ENCODE measurements at places on chromosomes 11 and 22.

- no peak for DNase-seq
Measured at GRCh38 chr11:128828350-128828749, 38.7 kb downstream of the KCNJ1 start.

DNA sequence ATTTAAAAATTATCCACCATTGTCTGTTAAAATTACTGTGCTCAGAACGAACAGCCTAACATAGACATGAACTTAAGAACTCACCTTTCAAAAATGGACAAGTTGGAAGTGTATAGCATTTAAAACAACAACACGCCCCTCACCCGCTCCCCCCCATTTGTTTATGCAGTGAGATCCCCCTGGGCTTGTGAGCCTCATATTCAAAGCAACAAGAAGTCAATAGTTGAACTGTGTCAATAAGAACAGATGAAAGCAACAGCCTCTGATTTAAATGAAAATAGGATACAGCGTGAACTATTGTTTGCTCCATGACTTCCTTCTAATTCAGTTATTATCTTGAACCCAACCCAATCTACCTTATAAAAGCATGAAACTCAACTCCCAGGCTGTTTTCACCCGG lies 314.2 kb downstream of the BLID start:
- no peak for DNase-seq

- DNase-seq, result no peak
Measured at GRCh38 chr11:88398791-88399570, 61.4 kb upstream of the CTSC start.

- no peak for DNase-seq
Measured at GRCh38 chr11:126808836-126809235, 191.7 kb downstream of the KIRREL3 start.

DNA sequence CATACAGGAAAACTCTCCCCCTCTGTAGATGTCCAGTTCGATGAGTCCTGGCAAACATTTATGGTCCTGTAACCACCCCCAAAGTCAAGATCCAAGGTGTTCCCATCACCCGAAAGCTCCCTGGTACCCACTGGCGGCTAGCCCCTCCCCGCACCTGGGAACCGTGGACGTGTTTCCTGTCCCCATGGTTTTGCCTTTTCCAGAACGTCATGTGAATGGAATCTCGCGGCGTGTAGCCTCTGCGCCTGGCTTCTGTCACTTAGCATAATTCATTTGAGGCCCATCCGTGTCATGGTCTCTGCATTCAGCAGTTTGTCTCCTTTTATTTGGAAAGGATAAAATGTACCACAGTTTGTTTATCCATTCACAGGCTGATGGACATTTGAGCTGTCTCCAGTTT lies 106.3 kb downstream of the KCNQ1 start:
- no peak for DNase-seq

DNA sequence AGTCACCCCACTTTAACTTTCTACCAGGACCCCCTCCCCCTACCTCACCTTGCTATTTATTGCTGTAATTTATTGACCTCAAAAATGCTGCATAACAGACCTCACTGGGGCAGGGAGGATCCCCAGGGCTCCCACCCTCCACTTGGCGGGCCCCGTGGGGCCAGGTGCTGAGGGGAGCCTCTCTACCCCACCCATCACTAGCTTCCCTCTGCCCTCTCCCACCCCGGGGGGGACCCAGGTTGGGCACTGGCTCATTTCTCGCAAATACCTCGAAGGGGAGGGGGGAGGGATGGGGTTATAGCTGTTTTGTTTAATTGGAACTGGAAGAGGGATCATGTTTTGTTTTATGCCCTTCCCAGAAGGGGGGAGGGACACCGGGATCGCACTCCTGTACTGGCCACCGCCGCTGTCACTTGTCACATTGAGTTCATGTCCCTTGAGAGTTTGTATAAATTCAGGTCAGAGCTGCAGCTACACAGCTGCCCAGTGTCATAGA lies 16.3 kb upstream of the TMEM191C start:
- no peak for DNase-seq

- no peak for DNase-seq
Measured at GRCh38 chr11:26608507-26609146, 36.6 kb upstream of the MUC15 start.

- no peak for DNase-seq
Measured at GRCh38 chr11:73521621-73522020, 76.3 kb downstream of the FAM168A start.

DNA sequence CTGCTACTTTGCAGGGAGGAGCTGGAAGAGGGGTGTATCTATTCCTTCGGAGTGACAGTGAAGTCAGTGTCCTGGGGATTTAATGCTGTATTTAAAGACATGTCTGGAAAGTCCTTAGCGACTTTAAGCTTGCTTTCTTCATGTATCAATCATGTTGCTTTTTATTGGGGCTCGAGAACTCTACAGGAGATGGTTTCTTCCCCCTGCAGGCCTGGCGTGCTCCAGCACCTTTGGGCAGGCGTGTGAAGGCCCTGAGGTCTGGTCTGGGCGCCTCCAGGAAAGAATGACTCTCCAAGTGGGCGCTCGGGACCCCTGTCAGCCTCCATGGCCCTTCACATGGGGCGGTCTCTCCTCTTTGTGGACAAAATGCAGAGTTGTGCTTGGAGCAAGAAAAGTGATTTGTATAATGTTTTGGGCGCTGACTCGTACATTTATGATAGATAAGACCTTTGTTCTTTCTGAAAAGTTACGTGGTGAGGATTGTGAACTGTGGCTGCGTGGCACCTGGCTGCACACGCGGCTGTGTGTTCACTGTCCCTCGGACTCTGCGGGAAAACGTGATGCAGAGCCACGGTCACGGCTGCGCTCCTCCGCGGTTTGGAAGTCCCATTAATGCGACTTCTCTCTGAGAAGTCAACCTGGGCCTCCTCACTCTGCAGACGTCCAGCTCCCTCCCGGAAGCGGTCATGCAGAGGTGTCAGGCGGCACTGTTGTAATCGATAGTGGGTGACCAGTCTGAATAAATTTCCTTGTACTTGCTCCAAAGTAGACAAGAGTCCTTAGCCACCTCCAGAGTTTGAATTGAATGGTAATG lies 282.5 kb downstream of the TBC1D22A start:
- no peak for DNase-seq
